ENCODE measurements at places on chromosomes 4 and X.

DNA sequence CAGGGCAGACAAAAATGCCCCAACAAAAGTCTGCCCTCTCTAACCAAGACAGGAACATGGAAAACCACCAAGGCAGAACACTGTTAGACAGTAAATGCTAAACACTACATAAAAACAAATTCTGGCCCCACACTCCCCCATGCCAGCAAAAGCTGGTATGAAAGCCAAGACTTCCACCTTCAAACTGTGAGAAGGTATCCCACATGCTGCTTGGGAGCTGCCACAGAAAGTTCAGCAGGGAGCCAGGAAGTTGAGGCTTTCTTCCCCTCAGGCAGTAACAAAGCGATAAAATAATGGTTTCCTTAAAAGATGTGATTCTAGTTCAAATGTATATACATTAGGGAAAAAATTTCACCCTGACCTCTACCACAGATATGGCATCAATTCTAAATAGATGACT lies 770.4 kb upstream of the NDST4 start:
- no peak for DNase-seq

DNA sequence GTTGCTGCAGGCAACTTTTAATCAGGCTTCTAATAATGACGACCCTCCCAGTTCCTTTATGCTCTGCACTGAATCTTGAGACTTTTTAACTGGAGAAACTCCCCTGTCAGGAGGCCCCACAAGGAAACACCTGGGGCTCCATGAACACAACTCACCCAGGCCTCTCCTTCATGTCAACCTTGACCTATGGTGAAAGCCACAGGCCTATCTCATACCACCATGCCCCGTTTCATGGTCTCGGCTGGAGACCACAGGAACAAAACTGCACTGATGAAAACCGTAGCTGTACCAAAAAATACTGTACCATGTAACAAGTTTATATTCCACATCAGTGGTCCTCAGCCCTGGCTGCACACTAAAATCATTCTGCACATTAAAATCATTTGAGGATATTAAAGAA lies 57.0 kb downstream of the ZNF827 start:
- DNase-seq = no peak

GRCh38 chr4:32243926-32244325 lies 1523.8 kb downstream of the PCDH7 start:
- DNase-seq = no peak

- no peak for DNase-seq
These were observed 32.0 kb downstream of the CTBP1 start for GRCh38 chr4:1216869-1217294.

DNA sequence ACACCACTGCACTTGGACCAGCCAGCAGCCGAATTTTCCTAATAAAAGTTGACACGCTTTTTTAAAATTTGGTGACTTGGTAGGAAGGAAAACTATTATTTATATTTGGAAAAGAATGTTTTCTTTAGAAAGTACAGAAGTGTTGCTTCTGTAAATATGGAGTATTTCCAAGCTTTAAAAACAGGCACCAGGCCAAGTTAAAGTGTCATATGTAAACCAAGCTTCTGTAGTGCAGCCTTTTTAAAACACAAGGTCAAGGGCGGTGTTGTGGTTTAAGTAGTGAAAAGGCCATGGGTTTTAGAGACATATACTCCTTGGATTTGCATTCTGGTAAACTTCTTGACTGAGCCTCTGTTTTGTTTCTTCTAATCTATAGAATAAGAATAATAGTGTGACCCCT lies 62.7 kb downstream of the TRIM2 start:
- DNase-seq = no peak

DNA sequence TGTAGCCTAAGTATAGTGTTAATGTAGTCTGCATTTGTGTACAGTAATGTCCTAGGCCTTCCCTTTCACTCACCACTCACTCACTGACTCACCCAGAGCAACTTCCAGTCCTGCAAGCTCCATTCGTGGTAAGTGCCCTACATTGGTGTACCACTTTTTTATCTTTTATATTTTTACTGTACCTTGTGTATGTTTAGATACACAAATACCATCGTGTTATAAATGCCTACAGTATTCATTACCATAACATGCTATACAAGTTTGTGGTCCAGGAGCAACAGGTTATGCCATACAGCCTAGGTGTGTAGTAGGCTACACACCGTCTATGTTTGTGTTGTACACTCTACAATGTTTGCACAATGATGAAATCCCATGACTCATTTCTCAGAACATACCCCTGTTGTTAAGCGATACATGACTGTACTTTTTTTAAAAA lies 15.4 kb downstream of the TSPAN5 start:
- no peak for DNase-seq

All from pulmonary artery endothelial cell (primary cell).